Effector CD4-positive, alpha-beta T cell (primary cell): ENCODE measurements at places on chromosomes 12 and 14.

GRCh38 chr14:77302926-77303325 lies 17.8 kb downstream of the POMT2 start:
- DNase-seq = no peak

GRCh38 chr12:62865065-62865464 lies 69.9 kb downstream of the PPM1H start:
- DNase-seq = no peak

- no peak for DNase-seq
Measured at GRCh38 chr12:94753036-94753679, 102.8 kb upstream of the TMCC3 start.

DNA sequence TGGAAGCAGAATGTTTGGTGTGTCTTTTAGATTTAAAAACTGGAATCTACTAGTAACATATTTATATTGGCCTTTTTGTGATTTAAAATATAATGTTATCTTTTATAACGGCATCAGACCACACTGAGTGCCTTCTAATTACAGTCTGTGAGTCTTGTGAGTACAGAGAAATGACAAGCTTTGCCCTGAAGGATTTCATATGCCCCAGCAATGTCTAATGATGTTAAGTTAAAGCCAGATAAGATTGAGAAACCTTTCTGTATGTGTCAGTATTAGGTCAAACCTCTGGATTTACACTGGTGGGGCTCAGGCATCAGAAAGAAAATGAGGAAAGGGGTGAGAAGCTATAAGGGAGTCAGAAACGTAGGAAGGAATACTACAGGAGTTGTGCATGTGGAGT lies 25.2 kb downstream of the PLEKHA5 start:
- DNase-seq = no peak

- no peak for DNase-seq
Measured at GRCh38 chr12:12440784-12441428, 84.0 kb downstream of the BORCS5 start.

DNA sequence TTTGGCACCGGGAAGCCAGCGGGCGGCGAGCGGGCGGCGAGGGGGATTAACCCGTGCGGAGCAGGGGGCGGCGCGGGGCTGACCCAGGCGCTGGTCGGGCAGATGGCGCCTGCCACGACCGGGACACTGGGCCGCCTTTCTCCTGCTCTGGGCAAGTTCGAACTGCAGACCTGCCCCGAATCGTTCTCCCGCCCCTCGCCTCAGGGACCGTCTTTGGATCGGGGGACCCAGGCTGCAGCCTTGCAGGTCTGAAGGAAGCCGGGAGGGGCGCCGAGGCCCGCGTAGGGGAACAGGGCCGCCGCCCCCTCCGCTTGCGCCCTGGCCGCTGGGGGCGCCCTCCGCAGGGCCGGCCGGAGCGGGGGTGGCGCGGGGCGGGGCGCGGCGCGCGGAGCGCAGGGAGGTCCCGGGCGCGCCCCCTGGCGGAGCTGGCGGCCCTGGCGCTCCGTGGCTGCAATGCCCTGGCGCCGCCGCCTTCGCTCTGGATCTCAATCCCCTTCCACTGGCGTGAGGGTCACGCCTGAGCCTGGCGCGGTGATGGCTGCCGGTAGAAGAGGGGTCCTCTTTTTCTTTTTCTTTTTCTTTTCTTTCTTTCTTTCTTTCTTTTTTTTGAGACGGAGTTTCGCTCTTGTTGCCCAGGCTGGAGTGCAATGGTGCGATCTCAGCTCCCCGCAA lies 449 bp upstream of the LTBP2 start:
- peak; percentile 78 for DNase-seq

- no peak for DNase-seq
Measured at GRCh38 chr14:50603565-50603964, 43.6 kb downstream of the ATL1 start.

GRCh38 chr14:42792166-42792565 lies 1185.5 kb downstream of the LRFN5 start:
- no peak for DNase-seq

DNA sequence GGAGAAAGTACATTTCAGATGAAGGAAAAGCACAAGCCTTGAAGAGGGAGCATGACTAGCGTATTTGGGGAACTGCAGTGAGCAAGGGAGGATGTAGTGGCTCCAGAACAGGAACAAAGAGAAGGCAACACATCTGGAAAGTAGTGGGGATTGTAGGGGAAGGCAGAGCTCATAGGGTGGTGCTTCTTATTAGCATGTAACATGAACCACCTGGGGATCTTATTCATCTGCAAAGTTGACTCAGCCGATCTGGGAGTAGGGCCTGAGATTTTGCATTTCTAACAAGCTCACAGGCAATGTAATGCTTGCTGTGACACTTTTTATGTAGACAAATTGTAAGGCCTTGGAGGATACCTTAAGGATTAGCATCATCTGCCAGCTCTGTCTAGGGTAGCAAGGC lies 447.3 kb downstream of the NELL2 start:
- no peak for DNase-seq

- no peak for DNase-seq
Measured at GRCh38 chr12:58172433-58173073, 231.2 kb downstream of the ATP23 start.

GRCh38 chr12:124597041-124597440 lies 29.6 kb upstream of the NCOR2 start:
- no peak for DNase-seq

DNA sequence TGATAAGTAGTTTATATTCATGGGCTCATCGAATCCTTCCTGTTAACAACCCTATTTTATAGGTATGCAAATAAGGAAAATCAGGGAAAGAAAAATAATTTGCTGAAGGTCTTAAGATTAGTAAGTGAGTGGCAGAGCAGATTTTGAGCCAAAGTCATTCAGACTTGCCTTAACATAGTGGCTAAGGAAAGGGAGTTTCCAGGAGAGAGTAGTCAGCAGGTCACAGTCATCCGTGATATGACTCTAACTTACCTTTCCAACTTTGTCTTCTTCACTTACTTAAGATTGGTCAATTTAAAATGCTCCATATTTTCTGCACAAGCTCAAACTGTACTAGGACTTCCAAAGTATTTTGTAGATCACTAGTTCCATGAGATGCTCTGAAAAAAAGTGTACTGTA lies 46.6 kb downstream of the AKAP6 start:
- no peak for DNase-seq

GRCh38 chr14:39212034-39212433 lies 21.7 kb upstream of the MIA2 start:
- DNase-seq = no peak

DNA sequence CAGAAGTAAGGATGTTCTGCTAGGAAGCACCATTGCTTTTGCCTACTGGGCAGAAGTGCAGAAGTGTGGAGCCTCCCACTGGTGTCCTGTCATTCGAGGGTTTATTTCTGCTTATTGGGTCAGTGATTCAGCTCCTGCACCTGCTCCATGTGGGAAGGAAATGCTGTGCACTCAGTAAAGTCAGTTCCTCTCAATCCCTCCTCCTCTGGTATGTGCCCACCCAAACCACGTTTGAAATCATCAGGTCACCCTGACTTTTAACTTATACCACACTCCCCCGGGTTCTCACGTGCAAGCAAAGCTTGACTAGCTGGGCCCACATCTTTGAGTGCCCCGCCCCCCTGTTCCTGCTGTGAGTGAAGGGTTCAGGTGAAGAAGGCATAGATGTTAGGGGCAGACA lies 223.7 kb downstream of the CHST11 start:
- no peak for DNase-seq
